ENCODE measurements at places on chromosomes 11 and 22.

DNA sequence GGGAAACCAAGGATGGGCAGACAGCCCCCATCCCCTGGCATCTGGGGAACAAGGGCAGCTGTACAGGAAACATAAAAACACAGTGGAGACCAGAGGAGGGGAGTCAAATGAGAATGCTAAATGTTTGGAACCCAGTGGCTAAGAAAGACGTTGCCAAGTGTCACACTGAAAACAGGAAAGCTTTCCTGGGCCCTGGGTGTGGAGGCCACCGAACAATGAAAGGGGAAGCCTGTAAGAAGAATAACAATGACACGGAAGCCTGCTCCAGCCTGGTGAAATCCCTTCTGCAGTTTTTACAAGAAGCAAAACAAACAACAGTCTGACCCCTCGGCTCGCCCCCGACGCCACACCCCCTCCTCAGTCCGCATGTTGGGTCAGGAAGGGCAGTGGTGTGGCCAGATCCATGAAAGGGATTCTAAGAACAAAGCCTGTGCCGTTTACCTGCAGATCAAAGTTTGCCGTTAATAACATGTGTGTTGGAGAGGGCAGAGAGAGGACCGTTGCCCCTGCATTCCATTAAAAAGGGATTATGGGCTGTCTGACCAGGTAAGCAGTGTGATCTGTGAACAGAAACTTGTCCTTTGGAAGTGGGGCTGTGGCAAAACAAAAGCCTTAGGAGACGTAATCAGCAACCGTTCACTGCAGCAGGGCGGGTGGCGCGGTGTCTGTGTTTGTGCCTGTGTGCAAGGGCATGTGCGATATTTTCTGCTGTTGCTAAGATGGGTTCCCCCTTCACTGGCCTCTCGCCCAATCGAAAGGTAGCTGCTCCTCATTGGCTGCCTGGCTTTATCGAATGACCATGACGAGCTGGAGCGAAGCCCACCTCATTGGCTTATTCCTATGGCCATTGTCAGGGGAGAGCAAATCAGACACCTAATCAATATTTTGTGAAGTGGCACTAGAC lies 113.7 kb upstream of the BLID start:
- DNase-seq: no peak

DNA sequence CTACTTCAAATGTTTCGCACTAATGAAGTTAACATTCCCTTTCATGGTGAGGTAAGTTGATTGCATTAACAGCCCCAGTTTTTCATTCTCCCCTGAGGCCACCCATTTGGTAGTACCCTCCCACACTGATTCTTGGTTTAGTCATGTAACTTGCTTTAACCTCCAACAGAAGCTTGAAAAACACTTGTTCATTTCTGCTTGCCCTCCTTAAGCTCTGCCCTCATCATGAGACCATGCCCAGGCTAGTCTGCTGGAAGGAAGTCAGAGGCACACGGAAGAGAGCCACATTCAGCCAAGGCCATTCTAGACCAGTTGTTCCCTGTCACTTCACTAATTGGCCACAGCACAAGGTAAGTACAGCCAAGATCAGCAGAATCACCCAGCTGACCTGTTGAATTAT lies 50.7 kb upstream of the CD44 start:
- DNase-seq: no peak

GRCh38 chr11:2718817-2719438 lies 19.1 kb upstream of the KCNQ1OT1 start:
- no peak for DNase-seq

GRCh38 chr11:73312036-73312435 lies 4.0 kb downstream of the ARHGEF17 start:
- DNase-seq: no peak

- no peak for DNase-seq
Observed at GRCh38 chr22:26401726-26402125, 27.3 kb upstream of the ASPHD2 start.

Data from NCI-H2171 treated with DMSO at 0.1 percent for 48 hours (cell line).